ENCODE measurements at places on chromosomes 4 and X.
A peak's percentile ranks its signal among the peaks of the same experiment; 100 is the strongest.

- no peak for DNase-seq
Measured at GRCh38 chrX:44432641-44433040, 89.2 kb upstream of the EFHC2 start.

DNA sequence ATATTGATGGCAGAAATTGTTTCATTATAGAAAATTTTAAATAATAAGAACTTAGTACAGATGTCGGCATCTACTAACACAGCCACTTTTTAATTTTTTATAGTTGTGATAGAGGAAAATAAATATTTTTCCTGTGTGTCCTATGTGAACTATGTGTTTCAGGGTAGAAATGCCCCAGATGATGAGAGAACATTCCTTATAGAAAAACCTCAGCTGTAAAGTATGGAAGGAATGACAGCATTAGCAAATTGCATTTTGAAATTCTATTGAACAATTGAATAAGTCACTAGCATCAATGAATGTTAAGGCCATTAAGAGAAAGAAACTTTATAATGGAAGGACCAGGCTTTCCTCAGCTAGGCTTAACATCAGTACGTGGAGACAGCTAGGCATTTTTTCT is 149.2 kb downstream of the CFAP299 start:
- no peak for DNase-seq

- DNase-seq = peak; percentile 13
Measured at GRCh38 chrX:2500091-2500802, 529 bp downstream of the DHRSX start.

- DNase-seq = no peak
Measured at GRCh38 chrX:39869846-39870601, 227.7 kb downstream of the BCOR start.

GRCh38 chr4:171484681-171485080 is 328.5 kb upstream of the GALNTL6 start:
- DNase-seq = no peak

DNA sequence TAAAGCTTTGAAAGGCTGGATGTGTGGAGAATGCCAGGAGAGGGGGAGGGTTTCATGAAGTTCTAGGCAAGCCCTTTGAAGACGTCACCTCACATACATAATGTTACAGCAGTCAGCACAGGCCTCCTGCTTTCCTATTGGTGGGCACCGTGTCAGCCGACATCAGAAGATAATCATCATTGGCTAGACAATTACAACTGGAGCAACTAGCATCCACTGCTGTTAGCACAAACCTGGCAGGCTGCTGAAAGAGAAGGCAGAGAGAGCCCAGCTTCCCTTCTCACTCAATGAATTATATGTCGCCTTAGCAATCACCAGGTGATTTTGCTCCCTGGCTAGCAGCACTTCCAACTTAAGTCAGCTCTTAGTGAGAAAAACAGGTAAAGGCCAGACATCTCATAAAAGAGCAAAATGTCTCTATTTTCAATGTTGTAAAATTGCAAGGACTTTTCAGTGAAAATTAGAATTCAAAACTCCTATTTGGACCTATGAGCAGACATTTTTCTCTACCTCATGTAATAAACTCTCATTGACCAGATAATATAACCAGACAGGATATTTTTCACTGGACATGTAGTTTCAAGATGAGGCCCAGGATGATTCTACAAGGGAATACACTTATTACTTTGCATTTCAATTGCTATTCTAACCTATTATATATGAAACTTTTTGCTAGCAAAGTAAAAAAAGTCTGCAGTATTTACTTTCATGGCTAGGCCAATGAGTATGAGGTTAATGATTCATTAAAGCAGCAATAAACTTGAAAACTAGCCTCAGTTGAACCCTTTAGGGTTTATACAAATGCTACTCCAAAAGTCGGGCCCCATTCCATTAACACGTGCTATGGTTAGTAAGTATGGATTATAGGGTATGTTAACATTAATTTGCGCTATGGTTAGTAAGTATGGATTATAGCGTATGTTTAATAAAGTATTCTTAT is 4.3 kb downstream of the ELOVL6 start:
- peak; percentile 71 for DNase-seq

DNA sequence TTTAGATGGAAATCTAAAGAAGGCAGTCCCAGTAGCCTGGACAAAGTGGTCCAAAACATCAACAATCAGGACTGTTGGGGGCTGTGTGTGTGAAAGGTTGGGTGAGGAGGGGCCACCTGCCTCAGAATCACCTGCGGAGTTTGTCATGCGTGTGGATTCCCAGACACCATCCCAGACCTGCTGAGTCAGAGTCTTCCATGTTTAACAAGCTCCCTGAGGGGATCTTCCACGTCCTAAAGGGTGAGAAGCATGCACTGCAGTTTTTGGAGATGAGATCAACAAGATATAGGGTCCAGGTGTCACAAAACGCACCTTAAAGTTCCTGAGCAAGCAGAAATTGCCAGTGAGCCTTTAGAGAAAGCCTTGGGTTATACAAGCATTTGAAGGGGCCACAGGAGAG is 207.0 kb upstream of the FAM9B start:
- DNase-seq = no peak

DNA sequence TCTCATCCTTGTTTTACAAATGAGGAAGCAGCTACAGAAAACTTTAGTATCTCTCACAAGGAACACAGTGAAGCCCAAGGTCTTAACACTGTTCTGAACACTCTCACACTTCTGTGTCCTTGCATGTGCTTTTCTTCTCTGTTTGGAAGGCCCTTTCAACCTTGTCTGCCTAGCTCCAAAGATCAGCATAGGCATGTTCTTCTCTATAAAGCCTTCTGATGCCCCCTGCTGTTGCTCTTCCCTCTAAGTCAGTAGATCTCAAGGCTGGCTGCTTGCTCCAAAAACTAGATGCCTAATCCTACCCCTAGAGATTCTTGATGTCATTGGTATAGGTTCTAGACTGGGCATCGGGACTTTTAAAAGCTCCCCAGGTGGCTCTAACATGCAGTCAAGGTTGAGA is 5.9 kb downstream of the APOO start:
- DNase-seq = no peak

DNA sequence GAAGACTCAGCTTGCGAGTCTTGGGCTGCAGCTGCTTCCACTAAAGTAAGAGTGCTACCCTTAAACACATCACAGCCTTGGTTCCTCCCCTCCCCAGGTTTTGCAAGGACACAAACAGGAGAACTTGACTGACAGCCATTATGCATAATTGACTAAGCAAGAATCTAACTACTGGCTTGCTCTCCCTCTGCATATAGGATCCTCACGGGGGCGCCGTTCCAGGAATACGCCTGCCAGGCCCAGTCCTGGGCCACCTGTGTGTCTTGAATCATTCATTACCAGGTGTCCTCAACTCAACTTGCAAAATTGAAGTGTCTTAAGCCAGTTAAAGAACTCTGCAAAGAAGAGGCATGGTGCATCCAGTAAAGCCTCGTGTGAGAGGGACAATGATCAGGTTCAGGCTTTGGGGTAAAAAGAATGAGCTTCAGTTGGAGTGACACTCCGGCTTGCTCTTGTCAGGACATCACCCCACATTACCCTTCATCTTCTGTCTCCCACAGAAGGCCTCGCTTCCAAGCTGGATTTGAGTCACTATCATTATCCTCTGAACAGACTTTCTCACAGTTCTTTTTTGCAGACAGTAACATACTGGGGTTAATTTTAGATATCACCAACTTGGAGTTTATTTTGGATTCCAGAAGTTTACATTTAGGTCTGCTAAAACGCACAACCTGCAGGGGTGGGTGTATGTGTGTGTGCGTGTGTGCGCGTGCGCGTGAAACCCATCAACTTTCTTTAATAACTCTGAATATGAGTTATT is 273.5 kb upstream of the HS3ST1 start:
- DNase-seq = no peak

- no peak for DNase-seq
Measured at GRCh38 chrX:64427281-64427680, 32.0 kb upstream of the MTMR8 start.

GRCh38 chr4:103018391-103019307 is 856 bp downstream of the SLC9B1 start:
- no peak for DNase-seq

DNA sequence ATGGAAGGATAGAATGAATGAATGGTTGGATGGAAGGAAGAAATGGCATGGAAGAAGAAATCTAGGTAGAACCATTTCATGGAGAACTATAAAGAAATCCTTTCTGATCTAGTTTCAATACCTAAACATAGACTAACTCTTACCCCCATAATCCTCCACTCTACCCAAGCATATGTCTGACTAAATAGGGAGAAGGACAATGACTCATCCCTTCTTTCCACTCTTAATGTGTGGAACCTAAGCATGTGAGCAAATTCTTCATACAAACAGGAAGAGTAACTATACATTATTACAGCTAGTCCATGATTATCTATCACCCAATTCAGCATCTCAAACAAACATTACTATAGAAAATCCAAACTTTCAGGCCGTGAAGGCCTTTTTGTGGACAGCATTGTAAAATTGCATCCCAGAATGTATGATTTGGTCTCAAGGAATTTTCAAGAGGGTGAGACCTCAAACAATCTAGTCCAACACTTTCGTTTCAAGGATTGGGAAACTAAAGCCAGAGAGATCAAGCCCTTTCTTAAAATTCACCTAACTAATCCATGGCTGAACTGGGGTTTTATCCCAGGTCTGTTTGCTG is 11.2 kb downstream of the C1QTNF7 start:
- no peak for DNase-seq

GRCh38 chr4:180811556-180811955 is 1431.6 kb upstream of the TENM3 start:
- DNase-seq = no peak

All from epithelial cell of proximal tubule (primary cell).